Stimulated activated CD4-positive, alpha-beta T cell treated with anti-CD3 and anti-CD28 coated beads, Interleukin-1b, Interleukin-23, amount 100 ng/mL, for 1 hour (primary cell): ENCODE measurements at places on chromosomes 1 and 21.

DNA sequence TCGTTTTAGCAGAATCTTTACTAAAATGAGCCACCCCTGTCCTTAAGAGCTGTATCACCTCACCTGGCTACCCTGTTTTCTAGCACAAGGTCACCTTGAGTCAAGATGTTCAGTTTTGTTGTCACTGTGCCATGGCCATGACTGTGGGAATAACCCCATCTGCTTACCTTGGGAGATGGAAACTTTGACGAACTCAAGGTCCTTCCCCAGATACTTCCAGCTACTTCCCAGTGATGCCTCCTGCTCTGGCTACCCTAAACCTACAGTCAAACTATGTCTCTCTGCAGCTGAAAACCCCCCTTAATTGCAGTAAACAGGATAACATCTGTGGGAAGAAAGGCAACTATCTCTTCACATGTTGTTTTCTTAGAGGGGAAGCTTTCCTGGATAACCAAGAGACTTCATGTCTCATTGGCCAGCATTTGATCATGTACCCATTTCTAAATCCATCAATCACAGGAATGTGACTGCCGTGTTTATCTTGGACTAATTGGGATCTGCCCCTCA is 89.5 kb upstream of the C1orf21 start:
- DNase-seq = no peak

- no peak for DNase-seq
Observed at GRCh38 chr1:203520315-203520714, 26.4 kb downstream of the OPTC start.

- no peak for DNase-seq
Observed at GRCh38 chr1:234406871-234407270, 33.6 kb downstream of the COA6 start.

DNA sequence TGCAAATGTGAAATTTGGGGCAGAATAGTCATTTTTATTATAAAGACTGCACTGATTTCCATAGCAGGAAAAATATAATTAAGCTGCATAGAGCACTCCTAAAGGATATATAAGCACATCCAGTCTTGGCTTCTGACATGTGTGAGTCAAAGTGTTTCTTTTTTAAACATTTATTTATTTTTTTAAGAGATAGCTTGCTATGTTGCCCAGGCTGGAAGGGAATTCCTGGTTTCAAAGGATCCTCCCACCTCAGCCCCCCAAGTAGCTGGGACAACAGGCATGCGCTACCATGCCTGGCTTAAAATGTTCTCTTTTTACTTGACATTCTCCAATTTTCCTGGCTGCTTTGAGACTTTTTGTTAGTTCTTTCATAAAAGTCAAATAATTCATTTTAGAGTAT is 126.1 kb downstream of the HMCN1 start:
- DNase-seq = no peak

GRCh38 chr1:97901017-97901658 is 19.7 kb downstream of the DPYD start:
- no peak for DNase-seq

- no peak for DNase-seq
Observed at GRCh38 chr21:45326891-45327440, 39.3 kb upstream of the POFUT2 start.

GRCh38 chr1:57479471-57479870 is 55.6 kb upstream of the DAB1 start:
- DNase-seq = no peak

GRCh38 chr1:183180218-183180617 is 5.8 kb upstream of the LAMC2 start:
- DNase-seq = no peak

DNA sequence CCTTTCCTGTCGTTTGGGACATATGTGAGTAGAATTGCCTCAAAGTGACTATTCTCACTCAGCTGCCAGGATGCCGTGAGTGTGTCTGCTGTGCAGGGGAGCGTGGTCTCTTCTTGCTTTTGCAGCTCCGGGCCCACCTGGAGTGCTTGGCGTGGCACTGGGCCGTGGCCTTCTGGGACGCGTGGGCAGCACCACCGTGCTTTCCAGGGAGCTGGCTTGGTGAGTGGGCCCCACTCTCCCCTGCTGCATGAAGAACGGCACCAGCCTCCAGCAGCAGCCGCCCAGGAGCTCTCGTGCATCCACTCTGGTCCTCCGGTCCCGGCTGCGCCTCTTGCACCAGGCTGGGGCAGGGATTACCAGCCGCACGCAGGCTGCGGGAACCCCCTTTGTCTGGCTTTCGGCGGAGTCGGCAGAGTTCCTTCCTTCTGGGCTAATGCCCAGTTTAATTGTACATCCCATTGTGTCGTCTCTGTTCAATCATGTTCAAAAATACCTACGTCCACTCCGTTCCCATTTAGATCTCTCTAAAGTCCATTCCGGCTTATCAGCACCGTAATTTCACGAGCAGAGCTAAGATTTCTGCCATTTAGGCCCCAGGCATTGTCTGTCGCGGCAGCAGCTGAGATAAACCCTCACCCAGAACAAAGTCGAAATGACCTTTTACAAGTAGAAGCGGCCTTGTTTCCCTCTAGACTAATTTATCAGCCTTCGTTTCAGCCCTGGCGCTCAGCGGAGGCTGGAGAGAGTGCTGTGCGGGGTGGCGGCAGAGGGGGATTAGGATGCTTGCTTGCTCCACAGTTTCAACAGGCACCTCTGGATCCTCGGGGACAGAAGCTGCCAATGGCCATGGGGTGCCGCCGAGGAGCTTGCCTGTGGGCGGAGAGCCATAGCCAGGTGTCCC is 129.6 kb downstream of the PRDM16 start:
- no peak for DNase-seq

DNA sequence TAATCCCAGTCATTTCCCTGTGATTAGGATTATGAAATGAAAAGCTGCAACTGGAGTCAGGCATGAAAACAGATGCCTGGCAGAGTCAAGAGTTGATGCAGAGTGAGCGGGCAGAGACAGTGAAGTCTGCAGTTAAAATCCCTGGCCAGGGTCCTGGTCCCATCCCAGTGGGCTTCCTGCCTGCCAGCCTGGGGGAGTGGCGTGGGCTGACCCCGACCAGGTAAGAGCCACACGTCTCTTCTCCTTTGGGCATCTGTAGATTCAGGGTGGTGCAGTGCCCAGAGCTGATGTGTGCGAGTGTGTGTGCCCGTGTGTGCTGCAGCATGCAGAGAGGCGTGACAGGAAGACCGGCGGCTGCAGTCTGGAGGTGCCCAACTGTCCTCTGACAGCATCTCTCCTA is 6.2 kb upstream of the KIAA1614 start:
- DNase-seq = no peak

DNA sequence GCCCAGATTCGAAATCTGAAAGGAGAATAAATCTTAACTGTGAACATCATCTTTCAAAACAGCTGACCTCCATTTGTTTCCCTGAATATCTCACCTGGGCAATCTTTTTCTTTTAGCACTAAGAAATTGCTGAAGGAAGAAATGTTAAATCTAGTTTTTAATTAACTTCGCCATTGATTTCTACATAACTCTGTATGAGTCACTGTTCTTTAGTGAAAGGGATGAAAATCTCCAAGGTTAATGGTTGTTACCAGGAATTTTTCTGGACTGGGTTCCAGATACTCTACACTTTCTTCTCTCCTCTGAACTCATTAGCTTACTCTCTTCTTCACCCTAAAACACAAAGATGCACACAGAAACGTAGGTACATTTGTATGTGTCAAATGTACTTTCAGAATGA is 235.7 kb downstream of the BACH1 start:
- no peak for DNase-seq

GRCh38 chr1:177275736-177276135 is 105.0 kb downstream of the BRINP2 start:
- no peak for DNase-seq

DNA sequence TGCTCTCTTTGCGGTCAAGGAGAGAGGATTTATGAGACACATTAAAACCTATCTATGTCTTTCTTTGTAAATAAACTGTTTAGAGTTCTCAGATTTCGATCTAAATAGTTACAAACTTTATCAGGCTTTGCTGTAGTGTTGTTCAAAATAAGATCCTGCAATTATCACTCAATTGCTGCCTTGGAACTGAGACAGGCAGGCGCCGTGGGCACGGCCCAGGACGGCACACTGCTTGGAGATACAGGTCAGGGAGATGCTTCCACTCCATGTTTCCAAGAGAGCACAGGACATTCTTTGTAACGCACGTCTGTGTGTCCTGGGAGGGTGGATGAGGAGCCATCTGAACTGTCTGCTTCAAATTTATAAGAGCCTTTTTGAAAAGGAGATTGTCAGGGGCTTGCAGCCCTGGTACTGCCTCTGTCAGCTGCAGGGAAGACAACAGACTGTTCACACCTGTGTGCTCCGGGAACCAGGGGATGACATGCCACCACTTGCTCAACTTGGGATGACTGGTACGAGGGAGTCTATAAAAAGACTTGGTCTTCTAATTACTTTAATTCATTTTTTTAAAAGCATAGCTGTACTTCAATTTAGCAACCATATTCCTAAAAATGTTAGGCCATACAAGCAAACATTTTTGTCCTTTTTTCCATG is 472.9 kb upstream of the RUNX1 start:
- DNase-seq = no peak

- DNase-seq = peak; percentile 40
Observed at GRCh38 chr1:234608025-234608910, 1.7 kb downstream of the IRF2BP2 start.

GRCh38 chr21:39153842-39154241 is 29.4 kb downstream of the PSMG1 start:
- no peak for DNase-seq

DNA sequence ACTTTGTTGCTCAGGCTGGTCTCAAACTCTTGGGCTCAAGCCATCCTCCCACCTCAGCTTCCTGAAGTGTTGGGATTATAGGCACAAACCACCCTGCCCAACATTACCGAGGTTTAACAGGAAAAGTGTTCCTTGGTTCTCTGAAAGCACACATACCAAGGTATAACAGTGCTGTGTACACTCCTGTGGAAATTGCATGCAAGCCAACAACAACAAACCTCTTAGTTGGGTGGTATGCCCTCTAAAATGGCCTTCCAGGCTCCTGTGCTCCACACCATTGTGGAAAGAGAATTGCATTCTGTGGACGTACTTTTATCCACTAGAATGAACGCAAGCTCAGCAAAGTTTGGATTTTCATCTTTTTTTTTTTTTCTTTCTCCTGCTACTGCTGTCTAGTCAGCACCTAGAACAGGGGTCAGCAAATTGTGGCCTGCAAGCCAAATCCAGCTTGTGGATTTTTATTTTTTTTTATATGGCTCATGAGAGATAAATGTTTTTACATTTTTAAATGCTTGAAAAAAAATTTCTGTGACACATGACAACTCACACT is 192.2 kb upstream of the TNR start:
- DNase-seq = no peak

- no peak for DNase-seq
Observed at GRCh38 chr1:50172299-50172698, 63.6 kb downstream of the ELAVL4 start.

GRCh38 chr1:150259758-150260669 is 2.4 kb downstream of the CA14 start:
- no peak for DNase-seq

GRCh38 chr1:113980110-113980509 is 836 bp downstream of the OLFML3 start:
- no peak for DNase-seq

DNA sequence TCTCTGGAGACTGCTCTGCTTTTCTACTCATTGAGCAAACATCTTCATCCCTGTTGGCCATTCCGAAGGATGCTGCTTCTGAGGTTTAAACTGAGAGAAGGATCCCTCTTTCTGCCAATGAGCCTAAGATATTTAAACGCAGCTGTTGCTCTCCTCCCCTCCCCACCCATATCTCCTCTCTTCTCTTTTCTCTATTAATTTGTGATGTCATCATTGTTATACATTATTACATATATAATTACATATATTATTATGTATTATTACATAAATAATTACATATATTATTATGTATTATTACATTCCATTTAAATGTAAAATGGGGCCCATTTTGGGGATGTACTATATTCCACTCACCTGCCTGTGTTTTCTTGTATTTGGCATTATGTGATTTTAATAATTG is 82.7 kb upstream of the JUN start:
- DNase-seq = no peak

GRCh38 chr1:110384581-110385321 is 6.1 kb downstream of the SLC16A4 start:
- DNase-seq = no peak

DNA sequence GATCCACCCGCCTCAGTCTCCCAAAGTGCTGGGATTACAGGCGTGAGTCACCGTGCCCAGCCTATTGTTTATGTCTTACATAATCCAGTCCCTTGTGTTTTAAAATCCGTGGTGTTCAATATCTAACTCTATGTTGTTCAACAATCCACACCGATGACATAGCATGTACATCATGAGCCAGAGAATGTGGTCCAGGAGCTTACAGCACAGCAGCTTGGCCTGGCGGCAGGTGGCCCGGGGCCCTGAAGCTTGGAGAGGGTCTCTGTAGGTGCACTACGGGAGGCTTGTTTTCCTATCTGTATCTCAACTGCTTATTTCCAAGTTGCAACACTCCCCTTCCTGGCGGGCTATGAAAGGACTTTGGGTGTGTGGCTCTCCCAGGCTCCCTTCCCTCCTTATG is 138.4 kb downstream of the ADSS2 start:
- DNase-seq = no peak

DNA sequence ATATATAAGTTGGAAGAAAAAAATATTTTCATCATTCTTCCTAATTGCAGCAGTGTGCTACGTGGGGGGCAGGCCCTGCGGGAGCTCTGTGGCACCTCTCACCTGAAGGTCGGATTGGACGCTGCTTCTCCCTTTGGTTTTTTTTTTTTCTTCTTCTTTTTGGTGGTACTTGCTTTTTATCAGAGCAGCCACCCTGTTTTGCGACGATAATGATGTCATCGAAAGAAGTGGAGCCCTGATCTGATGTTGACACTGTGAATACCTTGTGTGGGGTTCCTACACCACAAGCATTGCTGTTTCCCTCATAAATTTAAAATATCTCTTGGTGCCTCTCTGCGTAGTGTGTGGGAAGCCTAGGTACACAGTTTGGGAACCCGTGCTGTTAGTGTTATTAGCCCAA is 5.5 kb downstream of the TRAPPC10 start:
- no peak for DNase-seq

- no peak for DNase-seq
Observed at GRCh38 chr21:42222821-42223390, 4.0 kb downstream of the ABCG1 start.

- no peak for DNase-seq
Observed at GRCh38 chr1:159141584-159142390, 29.6 kb upstream of the CADM3 start.

GRCh38 chr1:50985094-50985493 is 15.0 kb downstream of the CDKN2C start:
- no peak for DNase-seq

DNA sequence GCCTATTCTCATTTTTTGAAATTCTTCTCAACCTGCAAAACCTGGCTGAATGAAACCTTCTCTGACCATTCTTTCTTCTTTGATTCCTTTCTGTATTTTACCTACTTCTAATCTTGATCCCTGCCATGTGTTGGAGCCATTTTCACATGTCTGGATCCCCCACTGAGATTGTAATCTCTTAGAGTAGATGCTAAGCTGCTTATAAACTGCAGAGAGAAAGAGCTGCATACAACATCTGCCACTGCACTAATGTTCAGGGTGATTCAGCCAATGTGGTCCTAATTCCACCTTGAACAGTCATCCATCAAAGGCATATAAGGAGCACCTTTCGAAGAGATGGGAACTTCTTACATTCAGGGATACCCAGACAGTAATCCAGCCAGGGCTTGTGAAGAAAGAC is 16.2 kb upstream of the DAB1 start:
- no peak for DNase-seq

GRCh38 chr1:235741294-235741693 is 91.7 kb upstream of the GNG4 start:
- no peak for DNase-seq
